Activated T-cell treated with anti-CD3 and anti-CD28 coated beads, Interleukin-2, amount 50 U/mL, for 1 hour (primary cell): ENCODE measurements at places on chromosomes 7 and 10.

- no peak for DNase-seq
Measured at GRCh38 chr7:108167460-108167859, 37.3 kb upstream of the LAMB4 start.

- no peak for DNase-seq
Measured at GRCh38 chr10:80266513-80266863, 23.0 kb downstream of the MAT1A start.

DNA sequence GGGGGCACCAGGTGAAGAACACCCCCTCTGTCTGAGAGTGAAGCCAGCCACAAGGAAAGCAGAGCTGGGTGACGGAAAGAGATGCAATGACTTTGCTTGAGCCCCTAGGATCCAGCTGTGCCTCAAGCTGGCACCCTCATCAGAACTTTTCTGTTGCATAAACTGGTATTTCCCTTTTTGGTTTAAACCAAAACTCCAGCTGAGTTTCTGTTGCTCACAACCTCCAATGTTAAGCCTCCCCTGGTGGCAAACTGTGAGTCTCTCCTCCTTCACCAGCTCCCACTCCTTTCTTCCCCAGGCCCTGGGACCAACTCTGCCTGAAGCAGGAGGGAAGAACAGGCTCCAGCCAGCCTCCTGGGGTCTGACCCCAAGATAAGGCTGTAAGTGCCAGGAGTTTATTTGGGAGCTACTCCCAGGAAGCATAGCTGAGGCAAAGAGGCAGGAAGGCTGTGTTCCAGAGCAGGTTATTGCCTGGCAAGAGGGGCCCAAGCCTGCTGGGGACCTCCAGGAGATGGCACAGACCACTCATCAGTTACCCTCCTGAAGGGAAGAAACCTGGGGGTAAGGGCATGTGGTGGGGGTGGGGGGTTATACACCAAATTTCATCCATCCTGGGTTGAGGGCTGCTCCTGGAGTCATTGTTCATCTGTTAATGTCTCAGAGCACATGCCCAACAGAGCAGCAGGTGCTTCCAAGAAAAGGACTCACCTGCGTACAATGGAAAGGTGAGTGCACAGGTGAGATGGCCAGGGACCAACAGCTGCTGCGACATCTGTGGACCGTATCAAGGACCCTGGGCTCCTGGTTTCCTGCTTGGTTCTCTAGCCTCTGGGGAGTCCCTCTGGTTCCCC lies 73.3 kb upstream of the NANOS1 start:
- DNase-seq: no peak

- no peak for DNase-seq
Measured at GRCh38 chr7:68209486-68209885, 1212.9 kb downstream of the TYW1 start.
